ENCODE measurements at places on chromosomes 3 and 15.

- DNase-seq = peak; percentile 85
Measured at GRCh38 chr15:82132742-82133141, 86.9 kb upstream of the MEX3B start.

- peak; percentile 51 for DNase-seq
Measured at GRCh38 chr15:84400017-84400740, 164.6 kb downstream of the GOLGA6L4 start.

DNA sequence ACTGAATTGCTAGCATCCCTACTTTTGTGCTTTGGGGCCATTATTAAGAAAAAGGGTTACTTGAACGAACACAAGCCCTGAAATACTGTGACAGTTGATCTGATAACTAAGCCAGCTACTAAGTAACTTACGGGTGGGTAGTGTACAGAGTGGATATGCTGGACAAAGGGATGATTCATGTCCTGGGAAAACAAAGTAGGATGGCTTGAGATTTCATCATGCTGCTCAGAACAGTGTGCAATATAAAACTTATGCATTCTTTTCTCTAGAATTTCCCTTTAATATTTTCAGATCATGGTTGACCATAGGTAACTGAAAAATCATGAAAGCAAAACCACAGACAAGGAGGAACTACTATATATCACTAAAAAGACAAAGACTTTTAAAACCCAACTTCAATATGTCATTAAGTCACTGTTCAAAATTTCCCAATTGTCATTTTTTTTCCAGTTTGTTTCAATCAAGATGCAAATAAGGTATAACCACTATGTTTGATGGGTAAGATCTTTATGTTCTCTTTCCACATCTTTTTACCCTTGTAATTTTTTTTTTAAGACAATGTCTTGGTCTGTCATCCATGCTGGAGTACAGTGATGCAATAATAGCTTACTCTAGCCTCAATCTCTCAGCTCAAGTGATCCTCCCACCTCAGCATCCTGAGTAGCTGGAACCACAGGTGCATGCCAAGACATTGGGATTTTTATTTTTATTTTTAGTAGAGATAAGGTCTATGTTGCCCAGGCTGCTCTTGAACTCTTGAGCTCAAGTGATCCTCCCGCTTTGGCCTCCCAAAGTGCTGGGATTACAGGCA is 67.7 kb downstream of the IFT80 start:
- DNase-seq = no peak

DNA sequence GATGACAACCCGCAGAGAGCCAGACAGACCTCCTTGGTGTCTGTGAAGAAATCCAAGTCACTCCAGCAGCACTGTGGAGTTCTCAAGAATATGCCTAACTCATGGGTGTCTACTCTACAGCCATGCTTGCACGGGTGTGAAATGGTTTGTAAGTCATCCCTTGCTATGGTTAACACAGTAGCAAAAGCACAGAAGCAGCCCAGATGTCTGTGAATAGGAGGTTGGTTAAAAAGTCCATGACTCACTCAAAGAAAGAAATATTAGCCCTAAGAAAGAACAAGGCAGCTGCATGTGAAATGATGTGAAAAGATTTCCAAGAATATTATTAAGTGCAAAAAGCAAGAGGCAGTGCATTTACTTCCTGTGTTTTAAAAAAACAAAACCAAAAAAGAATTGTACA is 12.1 kb upstream of the LIMD1 start:
- DNase-seq = no peak

DNA sequence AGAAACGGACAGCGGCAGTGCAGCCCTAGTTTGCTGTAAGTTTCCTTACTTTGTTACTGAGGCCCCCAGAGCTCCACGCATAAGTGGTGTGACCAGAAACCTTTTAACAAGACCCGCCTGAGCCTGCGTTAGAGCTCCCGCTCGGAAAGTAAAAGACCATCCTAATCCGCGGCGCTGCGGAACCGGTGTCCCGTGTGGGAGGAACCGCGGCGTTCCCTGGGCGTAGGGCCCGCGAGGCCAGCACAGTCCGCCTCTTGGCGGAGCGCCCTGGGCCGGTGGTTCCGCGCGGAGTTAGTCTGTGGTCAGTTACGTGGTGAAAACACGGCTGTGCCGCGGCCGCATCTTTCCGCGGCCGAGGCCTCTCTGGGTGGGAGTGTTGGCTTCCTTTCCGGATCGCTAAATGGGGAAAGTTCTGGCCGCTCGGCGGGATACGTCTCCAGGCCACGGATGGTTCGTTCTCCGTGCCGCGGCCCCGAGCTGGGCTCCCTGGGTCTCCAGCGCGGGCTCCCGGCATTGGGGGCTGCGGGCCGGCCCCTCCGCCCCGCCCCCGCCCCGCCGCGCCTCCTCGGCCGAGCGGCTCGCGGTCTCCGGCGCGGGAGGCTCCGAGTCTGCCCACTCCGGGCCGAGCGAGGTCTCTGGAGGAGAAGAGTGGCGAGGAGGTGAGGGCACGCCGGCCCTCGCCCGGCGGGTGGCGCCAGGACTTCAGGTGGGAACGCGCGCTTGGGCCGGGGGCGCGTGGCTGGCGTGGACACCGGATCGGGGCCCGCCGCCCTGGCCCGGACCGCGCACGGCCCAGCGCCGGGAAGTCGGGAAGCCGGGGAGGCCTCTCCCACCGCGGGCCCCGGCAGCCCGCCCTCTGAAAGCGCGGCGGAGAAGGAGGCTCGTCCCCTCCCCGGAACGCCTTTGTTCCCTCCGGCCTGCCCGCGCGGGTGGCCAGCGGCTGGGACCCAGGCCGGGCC is 754 bp downstream of the B3GNT5 start:
- DNase-seq = no peak

- DNase-seq = no peak
Measured at GRCh38 chr3:142863930-142864920, 24.7 kb downstream of the PCOLCE2 start.

GRCh38 chr3:111998636-111999483 is at the start of gene TAGLN3:
Gene TAGLN3, plus strand, starts transcription at chr3:111998922. Its CDS starts 501 bp downstream, at chr3:111999423.
- no peak for DNase-seq

DNA sequence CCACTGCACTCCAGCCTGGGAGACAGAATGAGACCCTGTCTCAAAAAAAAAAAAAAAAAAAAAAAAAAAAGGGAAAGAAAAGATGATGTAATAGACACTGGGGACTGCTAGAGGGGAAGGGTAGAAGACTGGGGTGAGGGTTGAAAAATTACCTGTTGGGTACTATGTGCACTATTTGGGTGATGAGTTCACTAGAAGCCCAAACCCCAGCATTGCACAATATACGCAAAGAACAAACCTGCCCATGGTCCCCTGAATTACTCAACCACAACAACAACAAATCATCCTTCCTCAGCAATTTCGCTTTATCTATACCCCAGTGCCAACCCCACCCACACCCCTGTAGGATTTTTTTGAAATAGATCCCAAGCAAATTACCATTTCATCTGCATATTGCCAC is 13.5 kb downstream of the NIPA1 start:
- DNase-seq = no peak

GRCh38 chr3:143182866-143183664 is 63.5 kb downstream of the CHST2 start:
- DNase-seq = no peak

GRCh38 chr3:118540826-118541225 is 493.8 kb downstream of the IGSF11 start:
- no peak for DNase-seq

GRCh38 chr15:35118960-35119359 is 33.9 kb upstream of the NANOGP8 start:
- no peak for DNase-seq

DNA sequence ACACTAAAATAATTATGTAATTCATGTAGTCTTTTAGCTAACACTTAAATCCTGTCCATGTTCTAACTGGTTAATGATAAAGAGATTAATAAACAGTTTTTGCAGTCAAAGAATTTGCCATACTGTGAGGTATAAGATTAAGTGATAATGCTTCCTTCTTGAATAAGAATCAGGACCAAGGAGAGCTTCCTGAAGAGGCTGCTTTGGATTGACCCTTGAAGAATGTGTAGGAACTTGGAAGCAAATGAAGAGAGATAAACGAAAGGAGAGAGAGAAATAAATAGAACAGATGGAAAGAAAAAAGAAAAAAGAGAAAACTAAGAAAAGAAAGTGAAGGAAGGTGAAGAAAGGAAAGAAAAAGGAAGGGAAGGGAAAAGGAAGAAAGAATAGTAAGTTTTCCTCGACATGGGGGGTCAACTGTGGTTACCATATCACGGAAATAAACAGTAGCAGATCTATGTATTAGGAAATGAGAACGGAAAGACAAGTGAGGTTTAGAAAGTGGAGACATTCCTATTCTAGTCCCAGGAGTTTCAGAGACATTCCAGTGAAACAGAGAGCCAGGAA is 539.8 kb downstream of the FGF12 start:
- DNase-seq = no peak

GRCh38 chr15:99335508-99335907 is 84.2 kb downstream of the LRRC28 start:
- DNase-seq = no peak

GRCh38 chr3:160931474-160931873 is 173.7 kb downstream of the B3GALNT1 start:
- DNase-seq = no peak

DNA sequence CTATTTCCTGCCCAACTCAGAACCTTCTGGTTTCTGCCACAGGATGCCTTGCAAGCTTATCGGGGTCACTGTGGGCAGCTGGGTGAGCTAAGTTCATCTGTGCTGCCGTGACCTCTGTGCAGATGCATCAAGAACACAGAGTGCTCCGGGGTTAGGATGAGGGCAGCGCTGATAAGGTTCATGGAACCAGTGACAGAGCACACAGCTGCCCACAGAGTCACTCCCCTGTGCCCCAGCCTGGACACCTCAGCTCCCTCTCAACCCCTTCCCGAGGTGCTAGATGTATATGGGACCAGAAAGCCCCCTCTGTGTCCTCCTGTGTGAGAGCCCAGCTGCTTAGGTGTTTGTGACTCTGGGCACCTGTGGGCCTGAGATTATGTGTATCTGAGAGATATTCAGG is 15.8 kb upstream of the ALAS1 start:
- DNase-seq = no peak

- DNase-seq = no peak
Measured at GRCh38 chr15:31158858-31159569, 57.5 kb upstream of the TRPM1 start.

DNA sequence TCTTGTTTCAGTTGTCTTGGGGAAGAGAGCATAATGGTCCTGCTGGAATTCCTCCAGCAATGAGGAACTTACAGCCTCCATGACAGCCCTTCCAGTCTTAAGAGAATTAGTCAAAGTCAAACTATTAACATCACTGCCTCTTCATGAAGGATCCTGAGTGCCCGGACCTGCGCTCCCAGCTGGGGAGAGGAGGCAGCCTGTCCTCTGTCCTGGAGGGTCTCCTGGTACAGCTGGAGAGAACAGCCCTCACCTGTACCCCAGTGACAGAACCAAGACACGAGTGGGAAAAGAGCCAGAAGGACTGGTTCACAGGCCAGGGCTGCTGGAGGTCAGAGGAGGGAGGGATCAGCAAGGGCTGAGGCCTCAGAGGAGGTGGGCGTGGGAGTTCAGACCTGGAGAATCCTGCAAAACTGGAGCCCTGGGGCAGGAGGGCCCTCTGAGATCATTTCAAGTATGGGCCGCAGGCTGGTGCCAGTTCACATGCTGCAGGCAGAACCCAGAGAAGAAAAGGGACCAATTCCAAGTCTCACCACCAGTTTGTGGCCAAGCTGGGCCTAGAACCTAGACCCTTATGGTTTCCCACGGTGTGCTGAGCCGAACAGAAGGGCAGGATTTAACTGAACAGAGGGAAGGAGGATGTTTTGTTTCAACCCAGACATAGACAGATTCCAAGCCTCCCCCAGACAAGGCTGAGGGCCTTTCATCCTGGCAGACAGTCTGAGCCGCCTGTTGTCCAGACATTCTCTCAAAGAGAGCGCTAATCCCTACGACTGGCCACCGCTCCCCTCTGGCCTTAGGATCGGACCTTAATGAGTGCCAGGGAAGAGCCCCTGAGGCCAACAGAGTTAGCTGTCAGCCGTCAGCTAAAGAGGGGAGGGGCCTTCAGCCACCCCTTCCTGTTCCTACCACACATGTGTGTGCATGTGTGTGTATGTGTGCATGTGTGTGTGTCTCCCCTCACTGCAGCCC is 18.2 kb downstream of the LOXL1 start:
- DNase-seq = peak; percentile 47

DNA sequence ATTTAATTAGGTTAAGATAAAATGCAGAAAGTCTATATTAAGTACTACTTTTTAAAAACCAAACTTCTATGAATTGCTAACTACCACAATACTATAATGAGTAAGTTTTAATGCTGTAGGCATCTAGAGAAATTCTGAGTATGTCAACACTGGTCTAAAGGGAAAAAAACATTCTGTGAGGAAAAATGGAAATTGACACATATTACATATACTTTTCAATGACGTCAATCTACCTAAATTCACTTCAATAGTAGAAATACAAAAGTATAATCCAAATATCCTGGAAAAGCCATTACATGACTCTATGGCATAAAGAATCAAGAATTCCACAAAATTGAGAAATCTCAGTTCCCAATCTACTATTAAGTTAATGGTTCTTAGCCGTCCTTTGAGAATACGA is 2.2 kb downstream of the SECISBP2L start:
- DNase-seq = no peak

DNA sequence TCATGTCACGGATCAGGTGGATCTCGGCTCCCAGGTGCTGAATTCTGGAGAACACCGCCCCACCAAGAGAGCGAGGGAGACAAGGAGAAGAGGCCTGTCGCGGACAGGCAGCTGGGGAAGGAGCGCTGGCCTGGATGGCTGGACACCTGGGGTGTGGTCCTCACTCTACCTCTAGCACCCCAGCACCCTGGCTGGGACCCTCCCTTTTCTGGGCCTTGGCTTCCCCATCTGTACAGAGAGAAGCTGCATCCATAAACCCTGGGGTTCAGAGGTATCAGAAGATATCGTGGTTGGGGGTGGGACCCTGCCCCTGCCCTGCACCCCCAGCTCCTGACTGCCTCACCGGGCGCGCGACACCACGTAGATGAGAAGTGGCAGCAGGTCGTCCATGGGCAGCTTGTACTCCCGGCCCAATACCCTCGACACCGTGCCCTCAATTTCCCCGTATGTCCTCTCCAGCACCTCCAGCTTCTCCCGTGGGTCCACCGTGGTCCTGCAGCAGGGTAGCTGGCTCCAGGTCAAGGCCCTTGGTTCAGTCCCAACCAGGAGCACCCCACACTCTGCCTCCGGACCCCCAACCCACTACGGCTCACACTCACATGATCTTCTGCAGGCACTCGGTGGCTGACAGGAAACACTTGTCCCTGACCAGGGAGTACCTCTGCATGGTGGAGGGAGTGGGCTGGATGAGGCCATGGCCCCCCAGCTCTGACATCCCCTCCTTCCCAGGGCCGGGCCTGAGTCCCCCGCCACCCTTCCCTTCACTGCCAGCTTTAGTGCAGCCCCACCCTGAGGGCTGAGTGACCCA is 21.7 kb downstream of the ALS2CL start:
- peak; percentile 47 for DNase-seq

- no peak for DNase-seq
Measured at GRCh38 chr3:13210221-13210975, 137.2 kb upstream of the IQSEC1 start.

DNA sequence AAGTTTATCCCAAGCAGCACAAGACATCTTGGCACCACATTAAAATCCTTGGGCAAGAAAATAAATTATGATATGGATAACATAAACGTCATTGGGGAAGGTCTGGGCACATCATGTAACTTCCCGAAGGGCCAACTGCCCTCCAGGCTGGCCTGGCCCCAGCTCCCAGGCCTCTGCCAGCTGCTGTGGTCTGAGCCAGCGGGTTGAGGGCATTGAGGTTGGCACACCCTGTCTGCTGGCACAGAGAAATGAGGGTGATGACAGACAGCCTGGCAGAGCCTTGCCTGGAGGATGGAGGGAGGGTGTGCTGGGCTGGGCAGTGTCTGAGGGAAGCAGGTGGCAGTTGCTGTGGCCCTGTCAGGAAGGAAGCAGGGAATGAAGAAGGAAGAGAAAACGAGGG is 3.3 kb upstream of the RBSN start:
- DNase-seq = no peak

- no peak for DNase-seq
Measured at GRCh38 chr3:182937293-182938051, 42.9 kb downstream of the DCUN1D1 start.

All from RWPE2 (cell line).